NCI-H1105 treated with DMSO at 0.1 percent for 48 hours (cell line): ENCODE measurements at places on chromosomes 7 and 10.

DNA sequence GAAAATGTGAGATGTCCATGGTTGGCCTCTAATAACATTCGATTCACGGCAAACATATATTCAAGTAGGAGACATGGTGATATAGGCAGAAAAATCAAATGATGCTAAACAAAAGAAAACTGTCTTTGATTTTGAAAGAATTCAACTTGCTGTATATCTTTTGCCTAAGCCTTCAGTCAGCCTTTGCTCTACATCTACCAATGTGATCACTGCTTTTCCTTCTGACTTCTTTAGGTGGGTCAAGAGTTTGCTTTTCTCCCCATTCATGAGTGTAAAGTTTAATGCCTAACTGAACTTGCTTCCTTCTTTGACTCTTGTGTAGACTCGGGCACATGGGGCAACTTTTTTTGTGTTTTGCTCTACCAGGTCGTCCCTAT, 417 bp upstream of the HIF1AN start:
- DNase-seq = no peak

GRCh38 chr7:134710511-134710853, 63.8 kb downstream of the BPGM start:
- no peak for DNase-seq

DNA sequence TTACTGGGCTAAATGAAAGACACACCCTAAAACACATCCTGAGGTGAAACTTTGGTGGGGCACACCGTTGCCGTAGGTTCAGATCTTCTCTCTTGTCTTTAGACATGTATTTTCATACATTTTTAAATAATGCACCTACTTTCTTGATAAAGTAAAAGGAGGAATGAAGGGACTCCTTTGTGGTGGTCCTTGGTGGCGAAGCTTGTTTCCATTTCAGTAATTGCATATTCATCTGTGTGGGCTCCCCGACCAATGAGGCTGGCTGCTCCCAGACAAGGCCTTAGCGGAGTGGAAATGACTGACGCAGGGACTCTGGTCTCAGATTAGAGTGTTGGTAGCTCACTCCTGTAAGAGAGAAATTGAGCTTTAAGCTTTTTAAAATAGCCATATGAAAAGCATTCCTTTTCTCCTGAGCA, 815 bp downstream of the CCSER2 start:
- DNase-seq = peak; percentile 14

DNA sequence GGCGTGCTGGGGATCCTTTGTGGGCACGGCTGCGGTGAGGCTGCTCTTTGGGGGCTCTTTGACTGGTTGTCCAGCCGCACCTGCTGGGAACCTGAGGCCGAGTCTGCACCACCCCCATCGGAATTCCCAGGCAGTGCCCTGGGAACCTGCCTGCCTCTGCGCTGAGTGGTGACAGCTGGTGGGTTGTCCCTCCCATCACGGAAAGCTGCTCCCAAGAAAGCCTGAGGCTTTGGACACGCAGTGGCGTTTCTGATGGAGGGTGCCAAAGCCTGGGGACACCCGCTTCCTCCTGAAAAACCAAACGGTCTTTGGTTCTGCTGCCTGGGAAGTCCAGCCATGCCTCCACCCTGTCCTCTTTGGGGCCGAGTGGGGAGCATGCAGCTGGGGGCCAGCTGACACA, 21.4 kb upstream of the SHH start:
- DNase-seq = no peak

DNA sequence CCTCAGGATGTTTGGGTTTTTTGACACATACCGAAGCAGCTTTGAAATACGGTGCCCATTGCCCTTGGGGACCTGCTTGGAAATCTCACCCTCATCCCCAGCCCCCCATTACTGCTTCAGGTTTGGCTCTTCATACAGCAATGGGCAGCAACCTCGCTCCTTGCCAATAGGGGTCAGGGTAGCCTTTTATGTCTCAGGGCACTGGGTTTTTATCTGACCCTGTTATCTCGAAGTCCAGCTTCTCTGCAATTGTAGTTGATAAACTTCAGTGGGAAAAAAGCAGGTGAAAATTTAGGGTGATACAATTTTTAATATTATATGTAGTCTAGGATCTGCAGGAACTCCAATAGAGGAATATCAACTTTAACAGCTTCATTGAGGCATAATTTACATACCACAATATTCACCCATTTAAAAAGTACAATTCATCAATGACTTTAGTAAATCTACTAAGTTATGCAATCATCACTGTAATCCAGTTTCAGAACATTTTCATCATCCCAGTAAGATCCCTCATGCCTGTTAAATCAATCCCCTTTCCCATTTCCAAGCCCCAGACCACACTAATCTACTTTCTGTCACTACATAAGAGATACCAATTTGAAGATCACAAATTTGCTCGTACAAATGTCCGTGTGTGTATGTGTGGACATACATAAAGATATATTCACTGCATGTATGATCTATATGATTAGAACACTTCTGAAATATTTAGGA, 386.2 kb downstream of the KCNMA1 start:
- DNase-seq = no peak

DNA sequence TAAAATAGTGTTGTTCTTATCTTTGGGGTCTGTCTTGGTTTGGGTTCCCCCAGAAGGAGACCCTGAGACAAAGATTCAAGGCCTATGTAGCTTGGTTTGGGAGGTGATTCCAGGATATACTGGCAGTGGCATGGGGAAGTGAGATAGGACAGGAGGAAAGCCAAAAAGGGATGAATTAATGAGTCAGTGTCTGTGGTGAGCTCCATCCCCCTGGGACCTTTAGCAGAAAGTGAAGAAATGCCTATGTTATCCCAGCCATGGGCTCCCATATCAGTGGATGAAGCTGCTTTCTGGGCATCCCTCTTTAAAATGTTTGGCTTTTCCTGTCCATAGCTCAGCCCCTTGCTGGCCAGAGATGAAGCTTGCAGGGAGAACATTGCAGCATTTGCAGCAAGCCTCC, 217.0 kb upstream of the CTBP2 start:
- DNase-seq = no peak

DNA sequence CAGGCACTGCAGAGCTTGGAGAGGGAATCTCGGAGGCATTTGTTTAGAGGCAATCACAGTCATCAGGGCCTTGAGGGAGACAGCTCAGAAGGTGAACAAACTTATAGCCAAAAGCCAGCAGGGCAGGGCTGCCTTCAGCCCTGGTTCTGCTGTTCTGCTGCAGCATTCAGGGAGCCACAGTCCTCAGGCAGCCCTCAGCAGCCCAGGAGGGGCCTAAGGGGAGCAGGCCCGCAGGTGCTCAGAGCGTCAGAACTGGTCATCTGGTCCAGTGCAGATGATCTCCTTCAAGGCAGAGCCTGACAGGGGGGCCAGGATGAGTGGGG, 84.7 kb downstream of the ARHGAP22 start:
- no peak for DNase-seq

DNA sequence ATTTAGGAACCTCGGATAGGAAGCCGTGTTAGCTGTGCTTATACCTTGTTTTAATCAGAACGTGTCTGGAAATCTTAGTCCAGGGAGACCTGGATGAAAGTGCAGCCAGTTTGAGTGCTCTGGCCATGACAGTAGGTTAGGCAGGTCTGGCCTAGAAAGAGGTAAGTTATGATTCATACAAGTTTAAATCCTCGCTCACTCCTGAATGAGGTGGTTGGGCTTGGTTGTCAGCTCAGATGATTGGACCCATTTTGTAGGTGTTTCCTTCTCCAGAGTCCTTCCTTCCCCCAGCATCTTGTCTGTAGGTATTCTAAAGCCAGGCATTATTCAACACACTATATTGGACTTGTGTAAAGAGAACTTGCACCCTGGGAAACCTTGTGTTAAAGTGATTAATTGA, 561.9 kb upstream of the GALNT17 start:
- DNase-seq = no peak

DNA sequence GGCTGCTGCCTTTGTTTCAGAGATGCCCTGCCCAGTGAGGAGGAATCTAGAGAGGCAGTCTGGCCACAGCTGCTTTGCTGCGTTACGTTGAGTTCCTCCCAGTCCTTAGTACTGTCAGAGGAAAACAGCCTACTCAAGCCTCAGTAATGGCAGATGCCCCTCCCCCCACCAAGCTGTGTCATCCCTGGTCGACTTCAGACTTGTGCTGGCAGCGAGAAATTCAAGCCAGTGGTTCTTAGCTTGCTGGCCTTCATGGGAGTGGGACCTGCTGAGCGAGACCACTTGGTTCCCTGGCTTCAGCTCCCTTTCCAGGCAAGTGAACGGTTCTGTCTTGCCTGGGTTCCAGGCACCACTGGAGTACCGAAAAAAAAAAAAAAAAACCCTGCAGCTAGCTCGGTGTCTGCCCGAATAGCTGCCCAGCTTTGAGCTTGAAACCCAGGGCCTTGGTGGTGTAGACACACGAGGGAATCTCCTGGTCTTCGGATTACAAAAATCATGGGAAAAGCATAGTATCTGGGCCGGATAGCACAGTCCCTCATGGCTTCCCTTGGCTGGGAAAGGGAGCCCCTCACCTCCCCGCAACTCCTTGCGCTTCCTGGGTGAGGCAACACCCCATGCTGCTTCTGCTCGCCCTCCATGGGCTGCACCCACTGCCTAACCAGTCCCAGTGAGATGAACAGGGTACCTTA, 9.1 kb downstream of the SDHAF3 start:
- no peak for DNase-seq

DNA sequence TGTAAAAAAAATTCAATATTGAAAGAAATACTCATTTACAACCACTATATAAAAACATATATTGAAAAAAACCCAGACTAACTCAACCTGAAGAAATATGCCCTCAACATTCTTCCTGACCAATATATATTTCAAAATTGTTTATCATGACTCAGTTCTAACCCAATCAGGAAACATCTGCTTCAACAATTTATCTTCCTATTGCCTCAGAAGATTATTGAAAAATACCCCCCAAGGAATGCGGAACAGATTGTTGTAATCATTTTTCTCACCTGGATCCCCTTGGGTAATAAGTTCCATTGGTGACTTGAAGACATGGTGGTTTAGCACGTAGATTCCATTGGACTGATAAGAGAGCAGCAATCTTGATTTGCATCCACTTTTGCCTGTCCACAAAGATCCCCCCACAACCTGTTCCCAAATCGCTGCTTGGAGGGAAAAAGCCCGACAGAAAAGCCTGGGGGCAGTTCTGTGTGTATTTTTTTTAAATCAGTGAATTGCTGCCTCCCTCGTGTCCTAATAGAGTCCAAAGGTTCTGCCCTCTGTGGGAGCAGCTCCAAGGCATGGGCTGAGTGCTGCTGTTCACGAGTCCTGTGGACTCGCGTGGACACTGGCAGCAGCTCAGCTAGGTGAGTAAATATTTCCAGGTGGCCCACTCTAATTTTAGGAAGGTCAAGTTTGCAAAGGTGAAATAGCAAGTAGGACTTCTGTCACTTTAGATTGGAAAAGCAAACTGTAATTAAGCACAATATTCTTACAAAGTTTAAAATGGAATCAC, 5.9 kb upstream of the INHBA start:
- no peak for DNase-seq

- no peak for DNase-seq
These were observed 30.5 kb downstream of the FZD1 start for GRCh38 chr7:91294639-91295220.

- DNase-seq = no peak
These were observed 43.2 kb downstream of the PROSER2 start for GRCh38 chr10:11866199-11866925.

GRCh38 chr7:100785878-100786277, 41.4 kb downstream of the EPHB4 start:
- no peak for DNase-seq

DNA sequence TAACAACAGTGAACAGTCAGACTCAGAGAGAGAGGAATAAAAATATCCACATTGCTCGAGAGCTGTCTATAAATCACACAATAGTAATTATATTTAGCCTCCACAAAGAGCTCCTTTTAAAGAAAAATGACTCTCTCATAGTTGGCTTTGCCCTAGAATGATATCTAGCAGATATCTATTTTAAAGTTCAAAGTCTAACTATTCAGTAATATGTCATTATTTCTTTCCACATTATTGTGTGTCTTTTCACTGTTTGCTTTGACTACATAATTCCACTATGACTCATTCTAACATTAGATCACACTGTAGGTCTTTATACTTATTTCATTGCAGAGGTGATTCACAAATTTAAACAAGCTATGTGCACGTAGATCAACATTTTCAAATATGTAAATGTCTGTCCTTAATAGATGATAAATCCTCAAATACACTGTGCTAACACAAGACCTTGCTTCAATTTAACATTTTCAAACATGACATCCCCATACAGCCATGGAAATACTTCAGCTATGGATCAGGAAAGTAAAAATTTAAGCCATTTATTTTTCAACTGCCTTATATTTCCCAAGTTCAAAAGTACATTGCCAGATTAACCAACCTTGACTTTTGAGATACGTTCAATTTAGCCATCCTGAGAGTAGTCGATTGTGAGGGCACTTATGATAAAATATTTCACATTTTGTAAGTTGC, 99.9 kb upstream of the AKR1E2 start:
- DNase-seq = no peak

DNA sequence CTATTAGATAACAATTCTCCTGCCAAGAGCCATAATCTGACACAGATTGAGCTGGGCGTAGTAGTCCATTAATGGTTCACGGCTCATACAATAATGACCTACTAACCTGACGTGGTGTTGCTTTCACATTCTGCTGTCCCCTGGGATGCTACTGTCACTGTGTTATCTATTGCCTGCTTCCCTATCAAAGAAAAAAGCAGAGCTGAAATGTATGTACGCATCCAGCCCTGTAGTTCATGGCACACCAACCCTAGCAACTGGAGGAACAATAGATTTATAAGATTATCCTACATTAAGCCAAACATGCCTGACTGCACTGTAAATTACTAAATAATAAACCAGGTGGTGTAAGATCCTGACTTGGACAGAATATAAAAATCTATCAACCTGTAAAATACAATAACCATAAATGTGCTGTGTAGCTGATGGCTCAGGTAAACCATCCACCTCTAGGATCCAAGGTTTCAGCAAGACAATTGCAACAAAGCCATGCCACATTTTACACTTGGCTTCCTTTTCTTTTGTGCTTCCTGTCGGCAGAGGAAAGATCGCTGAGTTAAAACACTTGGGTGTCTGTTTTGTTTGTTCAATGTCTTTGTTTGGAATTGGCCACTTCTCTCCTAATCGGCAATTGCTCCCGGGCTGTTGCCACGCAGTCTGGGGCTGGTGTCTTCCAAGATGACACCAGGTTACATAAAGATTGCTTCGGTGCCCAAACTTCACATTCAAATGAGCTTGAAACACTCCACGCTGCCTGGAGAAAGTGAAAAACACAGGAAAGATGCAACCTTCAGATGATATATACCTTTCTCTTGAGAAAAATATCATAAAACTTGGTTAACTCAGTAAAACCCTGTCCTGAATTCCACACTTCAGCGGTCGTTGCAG, 143.9 kb upstream of the MGMT start:
- peak; percentile 24 for DNase-seq

DNA sequence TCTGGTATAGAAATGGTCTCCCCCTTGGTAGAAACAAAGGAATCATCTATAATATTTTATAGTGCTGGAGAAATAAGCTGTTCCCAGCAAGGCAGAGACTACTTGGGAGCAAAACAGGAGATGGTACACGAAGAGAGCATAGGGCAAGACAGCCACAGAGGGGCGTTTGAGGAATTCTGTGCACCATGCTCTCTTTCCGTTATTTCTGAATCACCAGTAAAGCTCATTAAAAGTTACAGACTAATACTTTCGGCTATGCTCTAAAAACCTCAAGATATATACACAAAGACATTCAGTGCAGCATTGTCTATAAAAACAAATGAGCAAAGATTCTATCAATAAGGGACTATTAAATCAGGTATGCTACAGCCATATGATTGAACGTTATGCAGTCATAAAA, 68.5 kb upstream of the FHIP2A start:
- no peak for DNase-seq
